Bronchial epithelial cell (primary cell): ENCODE measurements at places on chromosomes 2 and 18. TPM values are rescaled to one million over a fixed set of nuclear protein-coding genes. Genes with fewer than 3 reads are reported as not detected.
A peak's percentile ranks its signal among the peaks of the same experiment; 100 is the strongest.

The TIGD1 gene
- total RNA-seq = 1.1 and 1.5 TPM in 2 replicates

The CEBPZ gene
- total RNA-seq = 53.5 and 62.9 TPM in 2 replicates

The SULT1C4 gene
- not detected in 2 replicates for total RNA-seq

The CD28 gene
- not detected in 2 replicates for total RNA-seq

The TACR1 gene
- not detected in 2 replicates for total RNA-seq

DNA sequence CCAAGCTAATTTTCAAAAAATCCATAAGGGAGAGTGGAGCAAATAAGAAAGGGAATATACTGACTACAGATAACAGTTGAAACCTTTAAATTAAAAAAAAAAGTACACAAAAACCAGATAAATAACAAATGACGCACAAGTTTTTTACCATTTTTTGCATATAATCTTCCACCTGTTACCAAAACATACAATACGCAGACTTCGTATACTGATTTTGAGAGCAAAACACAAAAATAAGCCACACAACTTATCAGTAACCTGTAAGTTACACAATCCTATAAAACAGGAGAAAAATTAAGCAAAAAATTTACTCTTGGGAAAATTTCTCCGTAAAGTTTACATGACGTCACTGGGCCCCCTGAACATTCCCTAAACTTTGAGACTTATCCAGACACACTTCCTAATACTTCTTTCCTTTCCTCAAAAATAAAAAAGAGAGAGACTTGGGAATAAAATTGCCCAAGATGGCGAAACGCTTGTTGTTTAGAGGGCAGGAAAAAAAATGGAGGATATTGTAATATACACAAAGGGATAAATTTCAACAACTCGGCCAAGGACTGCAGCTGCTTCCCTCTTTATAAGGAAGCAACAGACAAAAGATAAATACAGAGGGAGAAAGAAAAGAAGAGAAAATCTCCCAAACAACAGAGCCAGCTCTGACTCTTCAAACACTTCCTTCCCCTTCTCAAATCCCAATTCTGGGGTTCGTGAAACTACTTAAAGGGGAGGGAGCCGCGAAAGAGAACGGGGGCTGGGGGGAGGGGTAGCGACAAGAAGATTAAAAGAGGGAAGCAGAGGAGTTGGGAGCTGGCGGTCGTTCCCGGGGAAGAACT lies 1.6 kb downstream of the BAZ2B start:
- DNase-seq = peak; percentile 61

- DNase-seq = peak; percentile 50
Observed at GRCh38 chr2:215454519-215455246, 18.8 kb upstream of the FN1 start.

DNA sequence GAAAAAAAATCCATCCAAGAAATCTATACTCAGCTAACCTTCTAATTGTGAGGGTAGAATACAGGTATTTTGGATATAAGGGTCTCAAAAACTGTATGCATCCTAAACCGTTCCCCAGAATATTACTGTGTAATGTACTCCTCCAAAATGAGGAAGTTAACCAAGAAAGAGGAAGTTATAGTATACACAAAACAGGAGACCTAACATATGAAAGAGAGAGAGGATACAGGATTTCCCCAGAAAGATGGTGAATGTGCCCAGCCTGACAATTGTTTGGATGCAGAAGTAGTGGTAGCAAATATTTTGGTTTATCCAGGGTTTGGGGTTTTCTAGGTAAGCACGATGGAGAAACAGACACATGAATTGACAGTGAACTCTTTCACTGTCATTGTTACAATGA lies 50.6 kb downstream of the GALNT3 start:
- DNase-seq = no peak

DNA sequence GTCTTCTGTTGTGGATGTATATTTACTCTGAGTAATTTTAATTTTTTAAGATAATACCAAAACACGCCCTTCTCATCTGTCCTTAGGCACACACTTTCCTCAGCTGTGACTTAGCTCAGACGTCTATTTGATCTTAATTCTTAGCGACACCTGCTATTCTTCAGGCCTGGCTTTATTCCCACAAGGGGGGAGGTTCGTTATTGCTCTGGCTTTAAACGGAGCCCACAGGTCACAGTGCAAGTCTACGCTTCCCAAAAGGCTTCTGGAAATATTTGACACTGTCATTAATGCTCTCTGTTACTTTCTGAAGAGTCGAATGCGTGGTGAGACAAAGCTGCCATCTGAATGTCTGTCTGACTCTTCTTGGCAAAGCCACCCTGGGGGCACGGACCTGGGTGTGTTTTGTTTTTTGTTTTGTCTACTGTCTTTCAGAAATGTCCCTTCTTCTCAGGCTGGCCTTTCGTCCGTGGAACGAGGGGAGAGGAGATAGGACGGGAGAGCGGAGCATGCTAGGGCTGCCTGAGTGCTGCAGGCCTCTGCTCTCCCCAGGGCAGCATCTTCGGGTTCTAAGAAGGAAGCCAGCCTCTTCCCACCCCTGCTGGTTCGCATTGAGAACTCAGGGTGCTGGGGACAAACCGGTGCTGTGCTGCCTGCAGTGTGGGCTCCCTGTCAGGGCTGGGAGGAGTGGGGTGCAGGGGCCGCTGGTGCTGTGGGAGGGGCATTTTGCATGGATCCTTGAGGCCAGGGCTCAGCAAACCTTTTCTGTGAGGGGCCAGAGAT lies 61.9 kb downstream of the ASAP2 start:
- no peak for DNase-seq

- no peak for DNase-seq
Observed at GRCh38 chr2:86025976-86026743, 79.5 kb downstream of the POLR1A start.

DNA sequence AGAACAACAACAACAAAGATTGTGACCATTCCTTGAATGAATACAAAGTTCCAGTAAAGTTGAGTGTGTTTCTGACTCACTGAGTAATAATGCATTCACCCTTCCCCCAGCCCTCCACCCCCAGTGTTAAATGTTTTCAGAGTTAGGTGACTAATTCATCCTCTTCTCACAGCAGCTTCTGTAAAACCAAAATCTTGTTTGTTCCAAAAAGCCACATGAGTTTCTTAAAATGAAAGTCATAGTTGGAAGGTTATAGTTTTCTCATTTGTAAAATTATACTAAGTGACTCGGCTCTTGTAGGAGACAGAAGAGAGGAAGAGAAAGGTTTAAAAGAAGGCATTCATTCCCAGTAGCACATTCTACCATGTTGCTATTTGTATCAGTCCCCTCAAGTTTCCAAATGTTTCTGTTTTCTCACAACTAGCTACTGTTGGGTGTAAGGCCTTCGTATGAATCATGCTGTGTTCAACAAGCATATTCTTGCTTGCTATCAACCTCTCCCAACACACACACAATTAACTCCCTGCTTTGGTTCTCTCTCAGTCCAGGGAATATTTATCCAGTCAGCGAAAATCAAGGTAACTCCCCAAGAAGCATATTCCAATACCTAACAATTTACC lies 75.3 kb downstream of the MBD2 start:
- DNase-seq = peak; percentile 94

DNA sequence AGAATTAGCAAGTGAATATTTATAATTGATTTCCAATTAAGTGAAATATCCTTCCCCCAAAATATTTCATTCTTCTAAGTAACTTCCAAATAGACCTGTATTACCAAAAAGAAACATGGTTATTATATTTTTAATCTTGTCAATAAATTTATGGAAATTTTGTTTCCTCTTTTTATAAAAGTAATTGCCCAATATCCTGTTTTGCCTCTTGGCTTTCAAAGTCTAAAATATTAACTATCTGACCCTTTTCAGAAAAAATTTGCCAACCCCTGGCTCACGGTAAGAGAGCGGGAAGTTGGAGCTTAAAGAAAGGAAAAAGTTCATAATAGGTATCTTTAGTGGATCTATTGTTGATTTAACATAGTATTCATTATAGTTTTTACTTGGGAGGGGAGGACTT lies 20.4 kb upstream of the SANBR start:
- no peak for DNase-seq

DNA sequence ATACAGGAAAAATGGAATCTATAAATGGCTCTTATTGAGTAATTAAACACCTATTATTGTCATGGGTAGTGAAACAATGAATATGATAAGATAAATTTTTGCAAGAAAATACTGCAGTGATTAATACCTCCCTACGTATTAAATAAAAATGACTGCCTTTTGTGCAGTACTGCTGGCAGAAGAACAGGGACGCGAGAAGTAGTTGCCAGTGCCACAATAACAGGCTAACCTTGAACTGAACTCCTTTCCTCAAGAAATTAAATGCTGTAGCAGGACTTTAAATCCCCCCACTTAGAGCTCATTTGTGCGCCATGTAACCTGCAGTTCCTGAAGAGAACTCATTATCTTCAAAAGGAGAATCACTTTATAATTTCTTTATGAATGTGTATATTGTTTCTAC lies 24.6 kb downstream of the FIGN start:
- no peak for DNase-seq

GRCh38 chr2:195501746-195502145 lies 155.3 kb upstream of the SLC39A10 start:
- DNase-seq = peak; percentile 85

DNA sequence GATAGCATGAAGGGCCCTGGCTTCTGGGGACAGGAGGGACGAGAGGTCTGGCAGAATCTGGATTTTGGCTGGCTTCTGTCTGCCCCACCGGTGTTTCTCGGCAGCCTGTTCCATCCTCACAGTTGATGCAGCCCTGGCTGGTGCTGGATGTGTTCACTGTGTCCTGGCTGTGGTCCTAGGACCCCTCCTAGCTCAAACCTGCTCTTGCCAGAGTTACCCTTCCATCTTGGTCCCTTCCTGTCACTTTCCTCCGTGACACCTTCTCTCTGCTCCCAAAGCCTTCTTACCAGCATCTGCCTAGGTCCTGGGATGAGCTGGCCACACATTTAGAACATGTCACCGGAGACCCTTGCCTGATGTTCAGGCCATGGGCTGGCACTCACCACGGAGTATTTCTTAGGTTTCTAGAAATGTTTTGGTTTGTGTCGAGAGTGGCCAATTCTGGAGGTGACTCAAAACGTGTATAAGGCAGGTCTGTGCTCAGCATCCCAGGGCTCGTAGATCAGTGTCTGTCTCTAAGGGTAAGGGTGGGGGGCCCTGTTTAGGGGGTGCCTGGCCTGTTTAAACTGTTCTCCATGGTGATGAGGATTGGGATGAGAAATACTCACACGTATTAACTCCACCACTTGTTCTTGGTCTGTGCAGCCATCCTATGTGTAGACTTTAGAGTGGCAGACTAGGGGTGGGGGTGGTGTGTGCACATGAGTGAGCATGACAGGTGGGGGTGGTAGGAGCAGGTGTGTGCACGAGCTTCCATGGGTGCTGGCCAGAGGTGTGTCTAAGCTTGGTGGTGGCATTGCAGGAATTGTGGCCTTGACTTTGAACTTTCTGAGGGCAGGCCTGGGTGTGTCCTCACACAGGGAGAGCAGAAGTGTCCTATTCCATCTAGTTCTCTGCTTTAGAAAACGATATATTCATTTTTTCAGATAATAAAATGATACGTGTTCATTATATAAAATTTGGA lies 162.7 kb downstream of the DYSF start:
- no peak for DNase-seq

- DNase-seq = no peak
Observed at GRCh38 chr2:214050731-214051130, 360.1 kb upstream of the VWC2L start.

DNA sequence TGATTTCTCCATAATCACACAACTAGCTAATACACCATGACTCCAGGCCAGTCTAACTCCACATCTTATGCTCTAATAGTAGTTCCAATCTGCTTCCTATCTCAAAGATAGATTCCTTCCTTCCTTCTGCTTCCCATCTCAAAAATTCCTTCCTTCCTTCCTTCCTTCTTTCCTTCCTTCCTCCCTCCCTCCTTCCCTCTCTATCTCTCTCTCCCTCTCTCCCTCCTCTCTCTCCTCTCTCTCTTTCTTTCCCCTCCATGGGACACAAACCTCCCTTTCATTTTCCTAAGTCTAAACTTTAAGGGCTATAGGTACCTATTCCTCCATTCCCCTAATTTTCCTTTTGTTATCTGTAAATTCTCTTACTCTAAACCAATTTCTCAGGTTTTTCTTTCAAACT lies 62.5 kb downstream of the CCDC88A start:
- no peak for DNase-seq

GRCh38 chr2:86671337-86671981 lies 47.8 kb upstream of the RNF103 start:
- DNase-seq = peak; percentile 43

GRCh38 chr2:20194097-20195015 lies 30.6 kb downstream of the SDC1 start:
- DNase-seq = no peak

DNA sequence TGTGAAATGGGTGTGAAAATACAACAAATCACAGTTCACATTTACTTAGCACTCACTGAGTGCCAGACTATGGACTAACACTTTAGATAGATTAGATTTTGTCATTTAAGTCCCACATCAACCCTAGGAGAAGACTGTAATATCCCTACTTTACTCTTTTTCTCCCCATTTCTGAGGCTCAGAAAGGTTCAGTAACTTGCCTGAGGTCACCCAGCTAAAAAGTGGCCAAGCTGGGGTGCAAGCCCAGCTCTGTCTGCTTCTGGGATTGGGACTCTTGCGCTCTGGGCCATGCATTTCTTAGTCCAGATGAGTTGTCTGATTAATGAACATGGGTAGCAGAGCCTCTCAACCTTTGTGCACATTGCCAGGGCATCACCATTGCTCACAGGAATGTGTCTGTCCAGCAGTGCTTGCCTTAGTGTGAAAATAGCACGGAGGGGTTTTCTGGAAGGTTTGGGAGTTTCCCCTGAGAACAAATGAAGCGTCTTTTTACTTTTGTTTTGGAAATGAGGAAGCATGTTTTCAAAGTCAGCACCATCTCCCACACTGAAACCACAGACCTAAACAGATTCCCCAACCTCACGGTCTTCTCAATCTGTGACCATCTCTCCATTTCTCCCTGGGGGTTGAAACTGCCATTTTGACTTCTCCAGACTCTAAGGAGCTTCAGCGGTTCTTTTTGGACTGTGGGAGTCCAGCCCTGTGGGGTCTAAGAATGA lies 31.9 kb downstream of the NRP2 start:
- no peak for DNase-seq

DNA sequence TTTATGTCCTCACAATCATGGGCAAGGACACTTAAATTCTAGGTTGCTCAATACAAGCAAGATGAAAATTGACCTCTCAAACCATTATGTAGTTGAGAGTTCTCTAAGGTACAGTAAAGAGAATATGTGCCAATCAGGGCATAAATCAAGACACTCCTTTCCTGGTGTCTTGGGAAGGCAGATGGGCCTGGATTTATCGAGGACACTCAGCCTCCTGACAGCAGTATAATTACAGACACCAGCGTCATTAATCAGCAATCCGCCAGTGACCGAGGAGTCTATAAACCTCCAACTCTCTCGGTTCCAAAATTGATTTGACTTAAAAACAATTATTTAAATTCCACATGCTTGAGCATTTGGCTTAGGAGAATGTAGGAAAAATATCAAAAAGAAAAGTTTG lies 75.7 kb upstream of the DAPL1 start:
- DNase-seq = no peak

- no peak for DNase-seq
Observed at GRCh38 chr2:85813211-85813981, 59.6 kb downstream of the ATOH8 start.

GRCh38 chr2:209864716-209865295 lies 93.2 kb downstream of the UNC80 start:
- no peak for DNase-seq
